ENCODE measurements at places on chromosomes 5 and 9.
A peak's percentile ranks its signal among the peaks of the same experiment; 100 is the strongest.

DNA sequence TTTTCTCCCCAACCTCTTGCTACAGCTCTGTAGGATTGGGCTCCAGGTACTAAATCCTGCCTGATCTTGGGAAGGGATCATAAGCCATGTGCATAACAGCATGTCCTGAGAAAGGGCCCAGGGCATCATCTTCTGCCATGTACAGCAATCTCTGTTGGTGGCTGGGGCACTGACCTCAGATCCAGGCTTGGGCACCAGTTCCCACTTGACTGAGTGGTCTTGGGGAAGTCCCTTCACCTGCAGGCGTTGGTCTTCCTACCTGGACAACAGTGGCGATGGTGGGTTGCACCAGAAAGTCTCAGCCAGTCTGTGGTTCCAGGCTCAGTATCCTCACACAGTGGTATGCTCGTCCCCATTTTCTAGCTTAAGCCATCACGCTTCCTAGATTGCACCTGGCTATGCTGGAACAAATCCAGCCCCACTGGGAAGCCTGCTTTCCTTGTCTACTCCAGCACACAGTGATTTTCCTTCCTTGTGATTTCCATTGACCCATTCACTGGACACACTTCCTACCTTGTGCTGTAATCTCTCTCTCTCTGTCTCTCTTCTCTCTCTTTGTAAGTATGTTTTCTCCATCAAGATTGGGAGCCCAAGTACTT lies 121.7 kb upstream of the PITX1 start:
- DNase-seq: no peak

- no peak for DNase-seq
These were observed 9.5 kb upstream of the DOCK2 start for GRCh38 chr5:169627551-169627950.

GRCh38 chr9:114804505-114804904 lies 1.3 kb downstream of the TNFSF15 start:
- peak; percentile 3 for DNase-seq

DNA sequence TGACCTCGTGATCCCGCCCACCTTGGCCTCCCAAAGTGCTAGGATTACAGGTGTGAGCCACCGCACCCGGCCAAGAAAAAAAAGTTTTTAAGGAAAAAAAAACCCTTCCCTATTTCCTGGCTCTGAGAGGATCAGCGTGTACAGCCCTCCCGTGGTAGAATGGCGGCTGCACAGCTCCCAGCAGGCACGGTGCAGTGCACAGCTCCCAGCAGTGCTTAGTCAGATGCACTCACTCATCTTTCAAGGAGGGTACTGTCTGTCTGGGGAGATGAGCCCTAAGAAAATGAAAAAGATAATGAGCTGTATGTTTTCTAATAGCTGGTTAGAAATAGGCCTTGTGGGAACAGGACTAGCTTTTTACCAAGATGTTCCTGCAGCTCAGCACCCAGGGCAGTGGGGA lies 36.7 kb upstream of the SLC2A8 start:
- DNase-seq: no peak

DNA sequence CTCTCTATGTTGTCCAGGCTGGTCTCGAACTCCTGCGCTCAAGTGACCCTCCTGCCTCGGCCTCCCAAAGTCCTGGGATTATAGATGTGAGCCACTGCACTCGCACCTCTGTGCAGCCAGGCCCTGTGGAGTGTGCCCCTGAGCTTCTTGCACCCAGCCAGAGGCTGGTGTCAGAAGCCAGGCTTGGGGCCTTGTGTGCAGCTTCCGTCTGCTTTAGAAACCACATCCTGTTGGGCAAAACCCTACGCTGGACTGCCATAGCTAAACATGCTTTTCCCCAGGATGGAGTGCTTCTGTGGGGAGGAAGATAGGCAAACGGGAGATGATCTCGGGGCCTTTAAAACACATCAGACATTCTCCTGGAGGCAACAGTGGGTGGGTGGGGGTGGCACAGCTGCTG lies 40.1 kb downstream of the PRRT1B start:
- peak; percentile 94 for DNase-seq

DNA sequence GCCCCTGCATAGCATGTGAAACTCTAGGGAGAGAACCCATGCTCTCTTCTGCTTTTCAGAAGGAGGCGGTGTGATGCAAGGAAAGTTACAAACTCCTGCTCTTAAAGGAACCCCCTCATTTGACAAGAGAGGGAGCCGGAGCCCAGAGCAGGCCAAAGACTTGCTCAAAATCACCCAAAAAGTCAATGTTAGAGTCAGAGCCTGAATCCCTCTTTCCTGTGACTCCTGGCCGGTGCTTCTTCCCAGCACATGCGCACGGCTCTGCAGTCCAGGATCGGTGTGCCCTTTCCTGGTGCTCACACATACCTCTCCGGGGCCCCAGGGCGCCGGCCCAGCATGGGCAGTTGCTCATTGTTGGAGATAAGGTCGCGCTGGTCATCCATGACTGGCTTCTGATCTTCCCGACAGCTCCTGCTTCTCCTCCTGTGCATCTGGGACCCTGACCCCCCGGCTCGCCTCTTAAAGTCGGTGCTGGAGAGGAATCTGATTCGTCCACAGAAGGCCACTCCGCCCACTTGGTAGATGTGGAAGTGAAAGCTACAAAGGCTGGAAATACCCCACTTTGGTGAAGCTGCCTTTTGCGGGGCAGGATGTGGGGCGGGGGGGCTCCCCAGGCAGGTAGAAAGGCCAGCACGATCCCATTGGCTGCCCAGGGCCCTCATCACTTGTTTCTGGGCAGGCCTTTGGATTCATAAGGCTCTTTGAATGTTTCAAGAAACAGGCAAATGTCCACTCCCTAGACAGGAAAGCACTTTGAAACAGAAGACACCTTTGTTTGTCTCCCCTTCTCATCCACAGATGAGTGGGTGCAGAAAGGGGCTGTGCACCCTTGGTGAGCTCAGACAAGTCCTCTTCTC lies at the start of gene CD74:
TSS of gene CD74 (minus strand) at position 592 of the 857 bp plus-strand sequence. CDS start at position 431, 161 bp downstream.
- peak; percentile 51 for DNase-seq

- no peak for DNase-seq
These were observed 309.2 kb upstream of the EFNA5 start for GRCh38 chr5:107979900-107980299.

DNA sequence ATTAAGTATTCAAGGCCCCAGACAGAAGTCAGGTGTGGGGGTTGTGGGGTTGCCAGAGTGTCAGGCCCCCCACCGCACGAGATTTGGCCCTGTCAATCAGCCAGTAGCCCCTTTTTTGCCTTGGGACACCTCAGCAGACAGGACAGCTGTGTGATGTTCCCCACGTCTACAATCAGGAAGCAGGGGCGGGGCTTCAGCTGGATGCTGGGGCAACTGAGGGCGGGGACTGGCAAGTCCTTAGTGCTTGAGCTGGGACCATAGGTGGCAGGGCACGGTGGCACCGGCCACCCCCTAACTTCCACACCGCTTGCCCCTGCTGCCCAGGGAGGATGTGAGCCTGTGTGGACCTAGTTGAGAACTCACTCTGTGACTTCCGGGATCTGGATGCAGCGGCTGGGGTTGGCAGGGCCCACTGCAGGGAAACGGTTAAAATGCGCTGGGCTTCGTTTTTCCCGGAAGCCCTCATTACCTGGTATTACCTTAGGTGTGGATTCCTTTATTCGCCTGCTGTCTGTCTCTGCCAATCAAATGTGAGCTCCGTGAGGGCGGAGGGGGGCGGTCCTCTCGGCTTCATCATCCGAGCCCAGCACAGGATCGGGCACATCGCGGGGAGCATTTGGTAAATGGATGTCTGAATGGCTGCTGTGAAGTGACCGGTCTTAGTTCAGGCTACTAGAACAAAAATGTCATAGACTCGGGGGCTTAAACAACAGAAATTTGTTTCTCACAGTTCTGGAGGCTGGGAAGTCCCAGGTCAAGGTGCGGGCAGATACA lies 7.5 kb upstream of the GTF3C5 start:
- peak; percentile 61 for DNase-seq

DNA sequence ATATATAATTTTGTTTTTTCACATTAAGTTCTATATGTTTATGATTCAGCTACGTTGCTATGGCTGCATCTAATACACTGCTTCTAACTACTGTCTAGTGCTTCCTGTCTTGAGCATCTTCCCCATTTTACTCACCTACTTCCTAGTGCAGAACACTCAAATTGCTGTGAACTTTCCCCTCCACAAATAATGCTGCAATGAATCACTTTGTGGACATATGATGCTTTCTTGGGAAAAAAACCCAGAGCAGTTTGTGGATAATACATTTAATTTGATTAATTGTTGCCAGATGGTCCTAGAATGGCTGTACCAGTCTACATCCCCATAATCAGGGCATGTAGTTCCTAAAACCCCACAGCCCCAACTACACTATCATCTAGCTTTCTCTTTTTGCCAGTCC lies 18.5 kb downstream of the CD180 start:
- no peak for DNase-seq

- DNase-seq: no peak
These were observed 72.3 kb upstream of the PRLR start for GRCh38 chr5:35302544-35302943.

DNA sequence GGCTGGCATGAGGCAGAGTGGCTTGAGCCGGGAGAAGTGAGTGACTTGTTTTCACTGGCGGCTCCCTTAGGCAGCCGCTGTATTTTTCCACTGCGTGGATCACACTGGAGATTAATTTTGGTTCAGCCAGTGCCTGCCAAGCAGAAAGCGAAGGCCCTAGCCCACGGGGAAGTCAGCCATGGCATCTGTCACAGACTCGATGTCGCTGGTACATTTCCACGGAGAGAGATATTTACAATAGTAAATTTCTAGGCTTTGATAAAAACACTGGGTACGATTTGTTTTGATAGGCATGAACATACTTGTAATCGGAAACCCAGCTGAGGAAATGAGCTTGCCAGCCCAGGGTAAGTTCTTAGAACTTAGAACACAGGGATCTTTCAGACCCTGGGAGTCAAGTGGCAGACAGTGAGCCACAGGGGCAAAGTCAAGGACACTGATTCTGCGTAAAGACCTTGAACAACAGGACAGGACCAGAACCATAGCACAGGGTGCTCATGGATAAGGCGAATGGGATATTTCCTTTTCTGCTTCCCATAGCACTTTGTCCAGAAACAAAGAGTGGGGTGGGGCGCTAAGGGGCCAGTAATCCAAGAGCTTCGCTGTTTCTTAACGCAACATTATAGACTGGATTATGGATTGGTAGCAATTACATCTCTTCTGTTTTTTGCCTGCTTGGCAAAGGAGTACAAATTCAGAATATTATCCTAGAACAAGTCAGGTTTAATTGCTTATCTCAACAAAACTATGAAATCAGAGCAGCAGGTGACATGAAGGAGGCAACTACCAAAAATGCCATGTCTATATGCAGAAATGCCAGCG lies 4.5 kb downstream of the DUSP1 start:
- no peak for DNase-seq

GRCh38 chr9:105344283-105344682 lies 99.8 kb downstream of the SLC44A1 start:
- no peak for DNase-seq

GRCh38 chr9:4095484-4095883 lies 204.4 kb downstream of the GLIS3 start:
- DNase-seq: no peak

GRCh38 chr9:136331556-136332481 lies 4.5 kb downstream of the GPSM1 start:
- DNase-seq: no peak

DNA sequence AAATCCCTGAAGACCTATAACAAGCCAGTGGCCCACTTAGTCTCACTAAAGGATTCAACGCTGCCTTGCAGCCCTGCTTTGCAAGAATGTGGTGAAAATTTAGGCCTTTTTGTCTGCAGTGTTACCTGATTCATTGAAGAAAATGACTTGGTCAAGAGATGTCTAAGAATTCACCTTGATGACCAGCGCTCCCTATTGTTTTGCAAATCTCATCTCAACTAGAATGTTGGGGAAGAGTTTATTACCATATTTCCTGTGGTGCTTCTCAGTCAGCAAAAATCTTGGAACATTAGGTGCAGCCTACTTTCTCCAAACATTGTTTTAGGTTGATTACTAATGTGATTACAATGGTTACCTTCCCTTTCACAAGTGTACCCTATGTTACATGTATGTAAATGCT lies 53.5 kb downstream of the PLK2 start:
- DNase-seq: no peak

- no peak for DNase-seq
These were observed 238.1 kb downstream of the ELAVL2 start for GRCh38 chr9:23587903-23588302.

- DNase-seq: peak; percentile 20
These were observed 62.5 kb upstream of the PTPN3 start for GRCh38 chr9:109560470-109561132.

- no peak for DNase-seq
These were observed 68.3 kb downstream of the TBCA start for GRCh38 chr5:77707791-77708190.

GRCh38 chr9:89323390-89323789 lies 5.1 kb downstream of the SECISBP2 start:
- no peak for DNase-seq

DNA sequence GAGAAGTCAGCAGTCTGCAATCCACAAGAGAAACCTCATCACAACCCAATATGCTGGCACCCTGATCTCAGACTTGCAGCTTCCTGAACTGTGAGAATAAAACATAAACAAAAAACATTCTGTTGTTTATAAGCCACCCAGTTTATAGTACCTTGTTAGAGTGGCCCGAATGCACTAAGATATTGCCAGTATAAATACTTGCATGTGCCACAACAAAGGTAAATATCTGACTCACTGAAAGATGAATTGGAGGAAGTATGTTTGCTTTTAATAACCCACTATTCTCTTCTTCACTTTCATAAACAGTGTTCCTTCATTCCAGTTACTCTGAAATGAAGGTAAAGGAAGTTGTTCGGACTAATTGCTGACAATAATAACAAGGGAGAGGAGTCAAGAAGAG lies 1163.4 kb upstream of the CDH6 start:
- DNase-seq: no peak

DNA sequence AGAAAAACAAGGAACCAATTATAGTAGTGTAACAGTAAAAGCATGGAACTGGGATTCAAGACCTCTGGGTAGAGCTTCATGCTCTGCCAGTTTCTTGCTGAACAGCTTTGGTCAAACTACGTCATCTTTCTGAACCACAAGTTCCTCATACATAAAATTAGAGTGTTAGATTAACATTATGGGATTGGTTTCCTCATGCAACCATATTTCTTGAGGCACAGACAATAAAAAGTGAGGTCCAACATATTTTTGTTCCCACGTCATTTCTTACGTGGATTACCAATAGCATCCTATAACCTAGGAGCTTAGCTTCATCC lies 354.8 kb downstream of the TMEM232 start:
- DNase-seq: peak; percentile 65

GRCh38 chr5:41537581-41537980 lies 27.2 kb upstream of the PLCXD3 start:
- no peak for DNase-seq

Data from NB4 (cell line).